ENCODE measurements at places on chromosomes 2 and 18.

- DNase-seq: no peak
These were observed 15.9 kb downstream of the KLHL41 start for GRCh38 chr2:169525434-169525833.

GRCh38 chr2:204333861-204334260 is 211.4 kb upstream of the PARD3B start:
- DNase-seq: no peak

DNA sequence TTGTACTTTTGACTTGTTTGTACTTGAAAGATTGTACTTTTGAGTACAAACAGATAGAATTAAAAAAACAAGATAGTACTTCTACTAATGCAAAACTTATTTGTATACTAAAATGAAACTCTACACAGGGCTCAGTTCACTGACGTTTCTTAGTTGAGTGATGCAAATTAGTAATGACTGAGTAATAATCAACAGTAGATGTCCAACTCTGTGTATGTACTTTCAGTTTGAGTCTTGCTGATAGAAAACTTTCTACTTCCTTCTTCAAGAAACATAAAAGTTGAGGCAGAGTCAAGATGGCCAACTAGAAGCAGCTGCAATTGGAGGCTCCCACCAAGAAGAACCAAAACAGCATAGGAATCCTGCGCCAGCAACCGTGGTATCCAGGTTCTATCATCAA is 585.0 kb downstream of the NR4A2 start:
- no peak for DNase-seq

- DNase-seq: no peak
These were observed 22.2 kb downstream of the TNS1 start for GRCh38 chr2:217980591-217980990.

GRCh38 chr2:52082646-52083045 is 1050.7 kb upstream of the NRXN1 start:
- DNase-seq: no peak

- no peak for DNase-seq
These were observed 348.9 kb upstream of the SLC39A10 start for GRCh38 chr2:195308163-195308562.

- no peak for DNase-seq
These were observed 137.0 kb upstream of the NCKAP5 start for GRCh38 chr2:133705287-133705686.

DNA sequence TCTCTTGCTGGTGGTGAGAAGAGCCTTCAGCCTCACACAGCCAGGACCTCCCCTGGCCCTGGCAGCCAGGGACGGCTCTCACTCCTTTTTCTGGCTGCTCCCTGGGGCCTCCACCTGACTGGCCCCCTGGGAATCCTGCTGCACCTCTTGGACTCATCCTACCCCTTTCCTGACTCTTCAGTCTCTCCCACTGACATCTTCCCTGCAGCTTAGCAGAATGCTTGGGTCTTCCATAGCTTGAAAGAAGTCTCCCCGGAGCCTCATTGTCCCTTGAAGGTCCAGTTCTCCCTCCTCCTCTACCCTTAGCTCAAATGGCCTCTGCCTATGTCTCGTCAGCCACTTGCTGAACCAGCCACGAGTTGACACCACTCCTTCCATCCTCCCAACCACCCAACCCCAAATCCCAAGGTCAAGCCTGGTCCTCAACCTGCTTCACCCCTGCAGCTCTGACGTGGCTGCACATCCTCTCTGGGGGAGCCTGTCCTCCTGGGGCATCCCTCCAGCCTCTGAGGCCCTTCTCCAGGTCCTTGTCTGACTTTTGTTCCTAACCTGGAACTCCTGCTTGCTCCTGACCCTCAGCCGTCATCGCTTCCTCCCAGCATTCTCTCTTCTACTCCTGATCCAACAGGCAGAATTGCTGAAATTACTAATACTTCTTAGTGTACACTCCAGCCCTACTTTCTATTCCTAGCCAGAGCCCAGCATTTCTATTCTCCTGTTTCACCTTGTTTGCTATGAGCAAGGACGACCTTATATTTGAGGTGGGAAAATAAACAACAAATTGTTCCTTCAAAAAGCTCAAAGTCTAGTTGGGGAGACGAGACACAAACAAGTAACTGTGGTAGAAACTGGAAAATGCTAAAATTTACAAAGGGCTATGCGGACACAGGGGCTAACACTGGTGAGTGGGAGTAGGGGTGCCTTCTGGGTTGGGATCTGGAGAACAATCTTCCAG is 68.7 kb upstream of the MGAT4A start:
- no peak for DNase-seq

DNA sequence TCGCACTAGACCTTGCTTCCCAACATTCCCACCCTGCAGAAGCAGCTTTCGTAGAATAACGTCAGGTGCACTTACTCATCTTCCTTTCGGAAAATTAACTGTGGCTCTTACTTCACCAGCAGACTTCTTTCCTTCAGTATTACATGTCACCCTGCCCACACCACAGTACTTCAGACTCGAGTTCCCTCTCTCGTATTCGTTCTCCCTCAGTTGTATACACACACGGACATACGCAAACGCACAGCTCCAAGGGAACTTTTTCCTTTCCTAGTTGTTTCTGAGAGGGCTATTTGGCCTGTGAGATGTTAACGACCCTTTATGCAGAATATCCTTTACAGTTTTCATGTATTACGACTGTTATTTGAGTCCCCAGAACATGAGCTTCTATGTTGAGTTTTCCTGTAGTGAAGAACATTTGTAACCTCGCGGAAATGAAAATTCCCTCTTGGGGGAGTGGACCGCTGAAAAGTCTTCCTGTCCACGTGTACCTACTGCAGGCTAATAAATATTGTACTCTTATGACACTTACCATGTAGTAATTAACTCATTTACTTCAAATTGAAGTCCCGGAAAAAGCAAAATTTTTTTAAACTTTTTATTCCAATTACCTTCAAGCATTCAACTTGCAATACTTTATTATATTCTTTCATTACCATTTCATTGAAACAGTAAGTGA is 908 bp downstream of the ERLEC1 start:
- no peak for DNase-seq

GRCh38 chr18:39496986-39497385 is 1931.4 kb upstream of the CELF4 start:
- DNase-seq: no peak

DNA sequence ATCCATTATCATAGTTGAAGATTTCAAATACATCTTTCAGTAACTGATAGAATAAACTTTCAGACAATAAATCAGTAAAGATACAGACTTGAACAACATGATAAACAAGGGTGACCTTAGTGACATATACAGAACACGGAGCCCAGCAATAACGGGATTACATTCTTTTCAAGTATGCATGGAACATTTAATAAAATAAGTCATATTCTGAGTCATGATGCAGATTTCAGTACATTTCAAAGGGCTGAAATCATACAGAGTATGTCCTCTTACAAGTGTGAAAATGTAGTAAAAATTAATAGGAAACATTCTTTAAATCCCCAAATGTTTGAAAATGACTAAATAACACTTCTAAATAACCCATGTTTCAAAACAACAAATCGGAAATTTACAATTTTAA is 17.2 kb upstream of the KLHL29 start:
- no peak for DNase-seq

- no peak for DNase-seq
These were observed 48.3 kb upstream of the BMPR2 start for GRCh38 chr2:202327858-202328257.

- no peak for DNase-seq
These were observed 315.4 kb downstream of the CDH2 start for GRCh38 chr18:27861539-27861938.

- no peak for DNase-seq
These were observed 107.9 kb upstream of the IL1R2 start for GRCh38 chr2:101883860-101884259.

DNA sequence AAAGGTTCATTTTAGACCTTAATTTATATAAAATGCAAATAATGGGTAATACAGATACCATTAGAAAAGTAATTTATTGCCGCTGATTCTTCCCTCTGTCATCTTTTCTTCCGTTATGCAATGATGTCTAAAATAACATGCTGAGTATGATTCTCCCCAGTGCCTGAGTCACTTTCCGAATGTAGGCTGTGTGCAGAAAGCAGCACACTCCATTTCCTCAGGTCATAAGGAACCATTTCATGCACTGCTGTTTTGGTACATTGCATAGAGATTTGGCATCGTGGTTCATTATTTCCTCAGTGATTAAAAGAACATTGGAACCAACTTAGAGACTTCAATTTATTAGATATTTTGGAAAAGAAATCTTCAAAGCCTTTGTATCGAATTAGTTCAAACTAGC is 173.5 kb downstream of the CDH2 start:
- DNase-seq: no peak

DNA sequence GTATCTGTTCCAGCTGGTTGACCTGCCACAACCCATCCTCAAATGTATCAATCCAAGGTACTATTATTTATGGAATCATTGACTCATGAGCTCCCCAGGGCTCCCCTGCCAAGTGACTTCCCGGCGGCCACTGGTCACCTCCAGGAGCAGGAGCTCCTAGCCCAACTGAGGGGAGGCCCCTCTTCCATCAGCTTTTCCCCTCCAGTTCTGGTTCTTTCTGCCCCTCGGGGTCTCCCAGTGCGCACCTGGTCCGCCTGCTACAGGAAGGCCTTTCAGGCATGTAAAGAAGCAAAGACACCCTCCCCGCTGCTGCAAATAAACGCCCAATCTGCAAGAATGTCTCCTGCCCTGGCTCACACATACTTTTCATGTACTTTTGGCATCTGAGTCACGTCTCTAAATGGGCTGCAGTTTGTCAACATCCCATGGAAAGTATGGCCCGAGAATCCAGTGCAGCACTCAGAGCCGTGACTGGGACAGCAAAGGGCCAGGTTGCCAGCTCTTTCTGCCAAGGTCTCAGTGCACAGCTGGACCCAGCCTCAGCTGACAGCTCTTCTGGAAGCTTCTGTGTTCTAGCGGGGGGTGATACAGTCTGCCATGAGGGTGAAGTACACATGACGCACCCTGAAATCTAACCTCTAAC is 41.4 kb downstream of the KLHL29 start:
- DNase-seq: no peak

GRCh38 chr18:41965634-41966255 is 10.7 kb downstream of the PIK3C3 start:
- DNase-seq: no peak

DNA sequence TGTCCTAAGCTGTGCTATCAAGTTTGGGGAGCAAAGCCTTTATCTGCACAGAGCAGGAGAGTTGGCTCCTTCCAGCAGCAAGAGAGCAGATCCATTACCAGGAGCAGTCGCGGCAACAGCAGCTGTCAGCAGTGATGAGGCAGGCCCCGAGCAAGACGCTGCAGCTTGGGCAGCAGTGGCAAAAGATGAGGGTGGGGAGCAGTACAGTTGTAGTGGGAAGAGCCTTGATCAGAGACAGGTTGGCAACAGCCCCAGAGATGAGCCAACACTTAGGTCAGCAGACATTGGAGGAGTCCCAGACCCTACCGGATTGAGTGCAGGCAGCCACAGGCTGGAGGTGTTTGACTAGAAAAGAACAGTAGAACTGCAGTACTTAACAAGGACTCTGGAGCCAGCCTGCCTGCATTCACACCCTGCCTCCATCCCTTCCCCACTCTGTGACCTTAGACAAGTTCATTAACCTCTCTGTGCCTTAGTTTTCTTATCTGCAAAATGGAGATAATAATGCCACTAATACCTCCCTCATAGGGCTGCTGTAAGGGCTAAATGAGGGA is 117.1 kb upstream of the SERTAD2 start:
- no peak for DNase-seq

GRCh38 chr18:55375930-55376329 is 212.1 kb downstream of the TCF4 start:
- no peak for DNase-seq

- no peak for DNase-seq
These were observed 81.4 kb downstream of the TGOLN2 start for GRCh38 chr2:85246348-85246747.

DNA sequence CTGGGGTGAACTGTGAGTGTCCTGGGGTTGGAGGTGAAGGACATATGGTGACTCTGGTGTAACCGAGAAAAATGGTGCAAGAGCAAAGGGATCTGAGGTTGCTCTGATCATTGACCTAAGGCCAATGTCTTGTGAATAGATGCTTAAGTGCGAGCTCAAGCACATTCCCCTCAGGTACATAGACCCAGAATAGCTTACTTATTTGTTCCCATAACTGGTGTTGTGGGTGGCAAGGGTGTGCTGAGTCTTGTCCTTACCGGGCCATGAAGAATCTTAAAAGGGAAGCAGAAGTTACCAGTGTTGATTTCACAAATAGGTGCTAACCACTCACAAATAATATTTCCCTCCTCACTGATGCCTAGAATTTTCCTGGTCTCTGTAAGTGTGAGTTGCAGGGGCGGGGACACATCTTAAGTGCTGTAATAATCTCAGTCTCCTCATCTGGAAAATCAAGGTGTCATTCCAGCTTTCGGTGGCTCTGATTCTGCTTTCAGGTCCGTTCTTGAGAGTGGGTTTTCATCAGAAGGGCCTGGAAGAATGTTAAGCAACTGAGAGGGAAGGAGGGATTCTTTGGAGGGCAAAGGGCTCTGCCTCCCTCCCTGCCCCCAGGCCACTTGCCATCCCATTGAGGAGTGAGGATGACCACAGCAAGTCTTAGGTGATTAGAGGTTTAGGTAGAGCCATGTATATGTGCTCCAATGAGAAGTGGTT is 54.9 kb downstream of the LIPG start:
- no peak for DNase-seq

- no peak for DNase-seq
These were observed 568 bp upstream of the STK17B start for GRCh38 chr2:196171946-196172345.

DNA sequence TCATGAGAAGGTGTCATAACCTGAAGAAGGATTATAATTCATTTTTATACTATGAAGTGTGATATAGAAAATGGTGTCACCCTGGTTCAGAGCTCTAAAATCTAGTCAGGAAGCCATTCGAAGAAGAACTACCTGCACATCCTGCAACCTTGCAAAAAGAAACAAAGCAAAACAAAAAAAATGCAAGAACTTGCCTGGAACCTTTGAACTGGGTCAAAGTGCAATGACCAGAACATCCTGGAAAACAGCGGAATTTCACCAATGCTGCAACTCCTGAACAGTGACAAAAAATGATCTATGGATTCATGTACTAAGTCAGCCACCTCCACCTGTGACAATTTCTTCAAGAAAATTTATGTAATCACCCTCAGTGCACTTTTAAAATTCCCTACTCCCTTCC is 1083.3 kb upstream of the GYPC start:
- DNase-seq: no peak
